ENCODE measurements at places on chromosomes 11 and 22. TPM values are rescaled to one million over a fixed set of nuclear protein-coding genes. Genes with fewer than 3 reads are reported as not detected.

The MS4A13 gene
- not detected for total RNA-seq

The MEI1 gene
- not detected for total RNA-seq

- DNase-seq, result no peak
Measured at GRCh38 chr11:106524436-106524835, 447.0 kb downstream of the AASDHPPT start.

GRCh38 chr11:39102236-39102635 is 2357.2 kb downstream of the LRRC4C start:
- DNase-seq, result no peak

- DNase-seq, result no peak
Measured at GRCh38 chr11:78270971-78271370, 82.3 kb downstream of the USP35 start.

DNA sequence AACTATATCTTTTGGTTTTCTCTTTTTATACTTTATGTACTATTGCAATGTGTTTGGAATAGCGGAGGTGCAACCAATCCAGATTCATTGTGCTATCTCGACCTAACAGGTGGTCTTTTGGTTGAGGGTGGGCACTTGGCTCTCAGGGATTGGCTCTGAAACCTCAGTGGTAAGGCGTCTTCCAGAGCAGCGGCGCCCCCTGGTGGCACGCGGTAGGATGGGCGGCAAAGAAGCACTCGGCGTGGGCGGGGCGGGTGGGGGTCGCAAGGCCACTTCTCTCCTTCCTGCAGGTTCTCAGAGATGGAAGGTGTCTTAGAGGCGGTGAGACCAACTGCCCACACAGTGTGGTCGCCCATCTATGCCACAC is 19.2 kb upstream of the PLET1 start:
- peak; percentile 34 for DNase-seq

All from MG63 (cell line).